Prostate gland (tissue), 2 donors: ENCODE measurements at places on chromosomes 6 and 20.

DNA sequence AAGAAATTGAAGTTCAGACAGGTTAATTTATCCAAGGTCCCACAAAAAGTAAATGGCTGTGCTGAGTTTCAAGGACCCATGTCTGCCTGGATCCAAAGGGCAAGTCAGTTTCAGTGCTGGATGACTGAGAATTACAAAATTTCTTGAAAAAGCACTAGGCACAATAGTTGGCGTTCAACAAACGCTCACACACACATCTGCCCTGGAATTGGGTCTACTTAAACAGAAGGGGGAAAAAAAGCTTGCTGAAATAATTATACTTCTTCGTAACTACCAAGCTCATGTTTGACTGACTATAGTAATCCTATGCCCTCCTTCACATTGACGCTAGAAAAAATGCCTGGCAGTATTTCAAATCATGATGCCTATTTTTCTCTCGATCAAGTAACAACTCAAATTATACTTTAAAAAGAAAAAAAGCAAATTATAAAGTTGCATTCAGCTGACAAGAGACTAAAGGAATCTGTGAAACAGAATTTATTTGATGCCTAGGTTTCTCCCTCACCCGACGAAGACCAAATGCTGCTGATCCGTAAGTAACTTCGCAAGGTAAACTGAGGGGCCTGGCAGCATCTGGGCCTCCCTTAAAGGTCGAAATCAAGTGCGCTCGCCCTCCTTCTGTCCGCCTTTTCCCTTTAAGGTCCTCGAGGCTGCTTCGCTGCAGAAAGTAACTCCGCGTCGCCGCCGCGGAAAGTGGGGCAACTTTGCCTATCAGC is 650 bp upstream of the CD2AP start:
- H3K27ac ChIP-seq = peak overlapping the region; percentile 98
- H3K4me1 ChIP-seq = no peaks in the 10 kb centered on the region
- no peaks in the 10 kb centered on the region for H3K27me3 ChIP-seq
- no peaks in the 10 kb centered on the region for H3K36me3 ChIP-seq
- DNase-seq = no peak

DNA sequence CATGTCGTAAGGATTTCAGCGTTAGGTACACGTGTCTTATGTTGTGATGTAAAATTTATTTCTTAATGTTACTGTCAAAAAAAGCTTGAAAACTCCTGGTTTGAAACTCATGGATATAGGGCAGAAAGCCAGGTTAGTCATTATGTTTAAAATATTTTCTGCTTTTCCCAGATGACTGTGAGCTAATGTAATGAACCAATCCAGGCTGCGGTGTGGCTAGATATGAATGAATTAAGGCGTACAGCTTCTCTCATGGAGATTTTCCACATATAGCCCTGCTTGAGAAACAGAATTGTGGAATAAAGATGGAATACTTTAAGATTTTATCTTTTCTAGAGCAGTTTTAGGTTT is 80.3 kb upstream of the STMND1 start:
- H3K4me3 ChIP-seq = no peak overlapping the region
- DNase-seq = no peak
- H3K4me1 ChIP-seq = no peaks in the 10 kb centered on the region
- H3K27ac ChIP-seq = no peak overlapping the region
- H3K27me3 ChIP-seq = no peaks in the 10 kb centered on the region

DNA sequence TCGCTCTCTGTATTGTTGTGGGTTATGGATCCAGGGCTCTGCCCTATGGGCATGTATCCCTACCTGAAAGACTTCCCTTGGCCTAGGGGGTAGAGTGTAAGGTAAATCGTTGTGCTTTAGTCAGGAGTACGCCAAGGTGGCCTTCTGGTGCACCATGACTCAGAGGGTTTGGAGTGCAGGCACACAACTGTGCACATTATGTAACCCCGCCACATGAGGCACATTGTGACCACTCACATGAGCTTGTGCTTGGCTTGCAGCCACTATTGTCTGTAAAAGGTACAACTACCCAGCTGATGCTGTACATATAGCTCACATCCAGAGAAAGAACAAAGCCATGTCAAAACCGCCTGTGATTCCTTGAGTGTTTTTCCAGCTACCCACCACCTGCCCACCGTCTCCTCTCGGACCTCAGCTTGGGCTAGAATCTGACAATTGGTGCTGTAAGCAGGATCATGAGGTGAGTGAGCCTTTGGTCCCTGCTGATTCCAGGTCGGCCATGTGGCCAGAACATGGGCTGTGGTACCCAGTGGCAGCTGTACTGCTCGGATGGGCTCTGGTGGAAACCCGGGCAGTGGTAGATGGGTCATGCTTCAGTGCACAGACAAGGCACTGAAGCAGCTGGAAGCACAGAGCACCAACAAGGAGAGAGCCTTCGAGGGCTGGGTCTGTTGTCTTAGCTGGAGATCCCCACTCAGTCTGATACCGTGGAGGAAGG is 33.8 kb downstream of the HDDC2 start:
- H3K4me3 ChIP-seq = no peak overlapping the region
- no peaks in the 10 kb centered on the region for H3K4me1 ChIP-seq
- H3K36me3 ChIP-seq = no peaks in the 10 kb centered on the region
- no peak overlapping the region for H3K27ac ChIP-seq

DNA sequence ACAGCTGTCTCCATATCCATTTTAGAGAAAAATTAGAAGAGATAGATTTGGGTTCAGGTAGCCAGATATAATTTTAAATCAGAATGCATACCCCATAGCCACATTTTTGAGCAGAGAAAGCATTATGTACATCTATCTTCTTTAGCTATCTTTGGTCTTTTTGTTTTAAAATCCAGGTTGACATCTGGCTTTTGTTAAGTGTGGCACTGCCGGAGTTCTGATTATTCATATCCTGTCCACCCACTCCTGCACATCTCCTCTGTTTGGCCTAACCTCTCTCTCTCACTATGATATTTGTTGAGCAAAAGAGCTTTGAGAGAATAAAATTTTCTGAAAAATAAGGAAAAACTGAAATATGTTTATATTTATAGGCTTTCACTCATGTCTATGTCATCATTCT is 189.7 kb downstream of the PACRG start:
- no peak overlapping the region for H3K27ac ChIP-seq
- no peak for DNase-seq
- H3K36me3 ChIP-seq = no peaks in the 10 kb centered on the region
- H3K27me3 ChIP-seq = no peaks in the 10 kb centered on the region
- H3K4me3 ChIP-seq = no peak overlapping the region

- H3K27me3 ChIP-seq = no peaks in the 10 kb centered on the region
- no peaks in the 10 kb centered on the region for H3K36me3 ChIP-seq
- H3K27ac ChIP-seq = no peak overlapping the region
- H3K4me3 ChIP-seq = no peak overlapping the region
- H3K4me1 ChIP-seq = no peaks in the 10 kb centered on the region
These were observed 34.7 kb downstream of the CD24 start for GRCh38 chr6:106939848-106940247.

DNA sequence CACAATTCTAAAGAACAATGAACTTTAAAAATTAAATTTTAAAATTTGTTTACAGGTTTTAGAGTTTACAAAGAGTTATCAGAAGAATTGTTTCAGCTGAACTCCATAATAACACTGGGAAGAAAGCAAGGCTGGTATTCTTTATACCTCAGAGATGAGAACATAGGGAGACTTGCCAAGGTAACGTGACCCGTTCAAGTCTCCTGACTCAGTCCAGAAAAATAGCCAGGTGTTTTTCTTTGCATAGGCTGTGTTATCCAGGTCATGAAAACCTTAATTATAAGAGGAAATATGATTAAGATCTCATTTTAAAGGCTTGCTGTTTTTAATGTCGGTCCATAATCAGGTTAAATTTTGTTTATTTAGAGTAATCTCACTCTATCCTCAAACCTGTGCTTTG is 8.5 kb upstream of the C6orf141 start:
- H3K36me3 ChIP-seq = no peaks in the 10 kb centered on the region
- H3K4me1 ChIP-seq = no peaks in the 10 kb centered on the region
- H3K27me3 ChIP-seq = no peaks in the 10 kb centered on the region
- no peak overlapping the region for H3K27ac ChIP-seq
- H3K4me3 ChIP-seq = no peak overlapping the region
